ENCODE measurements at places on chromosomes 12 and 14.

- no peak for DNase-seq
These were observed 31.4 kb downstream of the JDP2 start for GRCh38 chr14:75459099-75459741.

GRCh38 chr12:43551971-43552559, at the start of gene ADAMTS20:
Gene ADAMTS20, minus strand, starts transcription at chr12:43552203. Its CDS starts 282 bp downstream, at chr12:43551921.
- no peak for DNase-seq

DNA sequence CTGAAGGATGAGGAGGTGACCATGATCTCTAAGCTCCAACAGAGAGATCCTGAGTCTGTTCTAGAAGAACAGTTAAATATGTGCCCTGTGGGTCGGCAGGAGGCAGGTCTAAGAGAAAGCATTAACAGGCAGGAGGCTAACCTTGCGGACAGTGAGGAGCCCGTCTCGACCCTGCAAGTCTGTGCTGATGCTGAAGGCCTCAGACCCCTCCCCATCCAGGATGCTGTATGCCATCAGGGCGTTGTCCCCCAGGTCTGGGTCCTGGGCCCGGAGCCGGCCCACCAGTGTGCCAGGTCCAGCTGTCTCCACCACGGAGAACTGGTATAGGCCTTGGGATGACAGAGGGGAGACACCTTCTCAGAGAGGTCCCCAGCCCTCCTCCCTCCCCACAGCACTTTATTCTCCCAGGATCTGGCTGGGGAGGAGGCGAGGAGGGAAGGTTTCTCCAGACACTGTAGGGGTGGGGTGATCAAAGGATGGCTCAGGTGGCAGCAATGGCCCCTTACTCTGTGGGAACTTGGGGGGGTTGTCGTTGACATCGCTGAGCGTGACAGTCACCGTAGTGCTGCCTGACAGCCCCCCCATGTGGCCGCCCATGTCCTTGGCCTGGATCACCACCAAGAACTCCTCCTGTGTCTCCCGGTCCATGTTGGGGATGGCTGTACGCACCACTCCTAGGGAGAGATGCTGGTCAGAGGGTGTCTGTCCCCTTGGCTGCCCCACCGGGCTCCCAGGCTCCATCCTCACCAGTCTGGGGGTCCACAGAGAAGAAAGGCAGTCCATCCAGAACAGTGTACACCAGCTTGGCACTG, 3.1 kb downstream of the CDH24 start:
- DNase-seq, result peak; percentile 28

DNA sequence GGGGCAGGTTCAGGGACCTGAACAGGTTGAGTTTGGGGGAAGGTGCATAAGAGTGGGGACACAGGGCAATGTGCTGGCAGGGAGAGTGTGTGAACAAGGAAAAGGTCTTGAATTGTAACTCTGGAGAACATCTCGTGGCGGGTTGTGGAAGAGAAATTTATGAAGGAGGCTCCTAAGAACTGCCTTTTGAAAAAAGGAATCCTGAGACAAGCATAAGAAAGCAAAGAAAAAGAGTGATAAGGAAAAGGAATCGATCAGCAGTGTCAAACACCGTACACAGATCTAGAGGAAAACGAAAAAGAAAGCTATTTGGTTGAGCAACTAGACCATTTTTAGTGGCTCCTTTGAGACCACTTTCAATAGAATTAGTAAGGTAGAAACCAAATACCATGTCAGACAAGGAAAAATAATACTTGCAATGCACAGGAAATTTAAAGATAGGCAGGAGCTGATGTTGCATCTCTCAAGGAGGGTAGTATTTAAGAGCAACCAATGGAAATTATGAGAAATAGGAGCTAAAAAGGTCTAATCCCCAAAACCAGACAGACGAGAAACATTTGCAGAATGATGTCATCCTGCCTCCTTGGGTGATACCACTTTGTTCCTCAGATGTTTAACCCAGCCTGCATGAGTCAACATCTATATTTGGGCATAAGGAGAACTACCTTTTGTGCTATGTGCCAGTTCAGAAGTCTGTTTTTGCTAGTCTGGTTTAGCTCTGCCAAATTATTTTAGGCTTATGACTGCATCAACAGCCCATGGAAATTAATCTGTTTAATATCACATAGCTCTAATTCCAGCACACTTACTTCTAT, 64.5 kb upstream of the STK38L start:
- no peak for DNase-seq

- no peak for DNase-seq
These were observed 51.9 kb upstream of the REP15 start for GRCh38 chr12:27644158-27644845.

GRCh38 chr14:101235335-101236103, 325.8 kb upstream of the DIO3 start:
- no peak for DNase-seq

- no peak for DNase-seq
These were observed 932 bp downstream of the ADCY6 start for GRCh38 chr12:48787791-48788523.

DNA sequence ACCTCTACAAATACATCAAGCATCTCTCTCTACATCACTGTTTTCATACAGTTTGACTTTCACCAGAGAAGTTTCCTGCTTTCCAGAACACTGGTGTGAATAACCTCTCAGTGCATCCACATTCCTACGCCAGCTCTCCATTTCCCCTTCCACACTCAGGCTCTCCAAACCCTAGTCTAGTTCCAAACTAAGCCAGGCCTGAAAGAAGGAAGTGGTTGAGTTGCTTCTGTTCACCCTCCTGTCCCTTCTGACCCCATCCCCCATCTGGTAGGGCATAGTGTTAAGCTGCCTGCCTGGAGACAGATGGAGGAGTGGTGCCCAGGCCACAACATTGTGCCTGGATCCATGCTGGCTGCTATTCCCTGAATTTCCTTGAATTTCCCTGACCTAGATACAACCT, 132.4 kb downstream of the GPR65 start:
- DNase-seq, result no peak

DNA sequence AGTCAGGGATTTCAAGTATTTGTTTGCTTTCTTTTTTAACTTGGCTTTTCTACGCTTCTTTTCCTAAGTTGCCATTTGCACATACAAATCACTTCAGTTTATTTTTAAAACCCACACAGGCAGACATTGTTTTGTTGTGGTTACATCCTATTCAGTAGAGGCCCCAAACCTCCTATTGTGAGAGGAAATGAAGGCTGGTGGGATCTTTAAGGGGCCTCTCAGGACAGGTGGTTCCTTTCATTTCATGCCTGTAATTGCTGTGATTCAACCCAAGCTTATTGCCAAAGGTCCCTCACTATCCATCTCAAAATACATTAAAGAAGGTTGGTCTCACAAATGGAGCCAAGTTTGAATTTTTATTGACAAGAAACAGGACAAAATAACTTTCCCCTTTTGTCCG, 257.1 kb downstream of the ADAMTS20 start:
- no peak for DNase-seq

GRCh38 chr12:44817687-44818086, 58.4 kb downstream of the NELL2 start:
- DNase-seq, result no peak

- no peak for DNase-seq
These were observed 333.3 kb downstream of the SLC16A7 start for GRCh38 chr12:59929110-59929509.

GRCh38 chr12:97300891-97301290, 161.7 kb upstream of the RMST start:
- no peak for DNase-seq

- no peak for DNase-seq
These were observed 50.9 kb upstream of the PKP2 start for GRCh38 chr12:32947206-32948067.

GRCh38 chr14:72253503-72253902, 321.3 kb downstream of the RGS6 start:
- DNase-seq, result no peak

GRCh38 chr12:2411616-2412304, 359.0 kb downstream of the CACNA1C start:
- no peak for DNase-seq

- no peak for DNase-seq
These were observed 1.9 kb downstream of the DAAM1 start for GRCh38 chr14:59190372-59190771.

GRCh38 chr14:78240567-78240966, 70.4 kb downstream of the NRXN3 start:
- no peak for DNase-seq

DNA sequence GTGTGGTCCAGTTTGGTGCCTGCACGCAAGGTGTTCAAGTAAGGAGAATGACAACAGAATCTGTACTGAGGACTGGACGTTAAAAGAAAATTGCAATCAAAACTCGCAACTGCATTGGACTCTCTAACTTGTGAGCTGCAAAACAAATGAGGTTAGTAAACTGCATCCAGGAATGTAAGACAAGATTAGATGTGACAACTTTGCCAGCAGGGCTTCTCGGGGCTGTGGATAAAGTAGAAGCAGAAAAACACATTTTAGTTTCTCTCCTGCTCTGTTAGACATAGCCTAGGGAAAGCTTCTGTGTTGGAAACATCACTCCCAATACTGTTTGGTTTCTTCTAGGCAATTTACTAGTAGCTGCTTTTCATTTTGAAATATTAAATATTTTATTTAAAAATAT, 338.2 kb upstream of the NAV3 start:
- no peak for DNase-seq

DNA sequence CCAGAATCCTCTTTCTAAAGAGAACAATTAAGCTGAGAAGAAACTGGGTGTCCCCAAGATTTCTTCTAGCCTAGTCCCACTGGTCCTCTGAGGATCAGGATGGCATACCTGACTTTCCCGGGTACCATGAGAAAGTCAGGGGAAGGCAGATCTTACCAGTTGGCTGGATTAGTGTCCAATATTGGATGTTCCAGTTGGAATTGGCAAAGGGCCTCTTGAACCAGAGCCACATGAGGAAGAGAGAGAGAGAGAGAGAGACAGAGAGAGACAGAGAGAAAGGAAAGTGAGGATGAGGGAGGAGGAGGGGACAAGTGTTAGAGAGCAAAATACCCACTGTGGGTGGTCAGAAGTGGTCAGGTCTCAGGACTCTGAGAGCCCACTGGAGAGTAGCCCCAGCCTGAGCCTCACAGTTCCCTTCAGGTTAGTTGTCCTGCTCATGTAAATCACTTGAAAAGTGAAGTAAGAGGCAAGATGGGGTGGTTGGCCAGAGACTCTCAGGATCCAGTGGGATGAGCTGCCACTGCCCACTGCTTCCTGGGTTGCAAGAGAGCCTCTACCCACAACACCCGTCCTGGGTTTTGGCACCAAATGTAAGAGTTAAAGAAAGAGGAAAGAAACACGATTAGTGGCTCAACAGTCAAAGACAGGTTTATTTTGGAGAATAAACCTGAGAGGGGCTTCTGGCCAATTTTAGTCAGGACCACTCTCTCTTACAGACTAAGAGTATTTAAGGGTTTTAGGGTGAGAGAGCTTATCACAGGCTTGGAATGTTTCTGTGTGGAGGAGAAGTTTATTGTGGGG, 28.4 kb upstream of the A2M start:
- DNase-seq, result no peak

- DNase-seq, result no peak
These were observed 660 bp upstream of the MCRS1 start for GRCh38 chr12:49568442-49569162.

GRCh38 chr12:59587710-59588109, 8.1 kb upstream of the SLC16A7 start:
- no peak for DNase-seq
